Posterior cingulate gyrus (tissue), 11 donors: ENCODE measurements at places on chromosomes 2 and 18.

DNA sequence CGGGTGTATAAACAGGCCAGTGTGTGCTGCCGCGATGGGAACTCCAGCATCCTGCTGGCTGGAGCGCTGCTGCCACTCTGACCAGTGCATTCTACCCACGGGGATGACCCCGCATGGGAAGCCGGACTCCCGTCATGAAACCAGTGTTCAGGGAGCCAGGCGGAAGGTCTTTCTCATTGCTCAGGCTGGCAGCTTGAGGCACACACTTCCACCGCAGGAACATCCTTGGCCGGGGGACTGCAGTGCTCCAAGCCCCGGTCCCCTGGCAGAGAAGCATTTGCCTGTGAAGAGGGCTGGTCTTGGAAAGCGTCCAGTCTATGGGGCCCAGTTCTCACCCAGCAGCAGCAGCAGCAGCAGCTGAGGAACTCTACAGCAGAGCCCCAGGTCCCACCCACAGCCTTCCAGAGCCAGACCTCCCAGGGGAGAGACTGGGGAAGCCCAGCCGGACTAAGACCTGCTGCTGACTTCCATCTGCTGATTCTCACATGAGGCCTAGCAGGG lies 235.9 kb downstream of the KLHL29 start:
- DNase-seq = peak; percentile 86

- DNase-seq = no peak
Observed at GRCh38 chr2:75605770-75606529, 40.6 kb upstream of the MRPL19 start.

GRCh38 chr18:10139783-10140410 lies 226.1 kb downstream of the VAPA start:
- DNase-seq = no peak

- no peak for DNase-seq
Observed at GRCh38 chr2:19119326-19120001, 239.0 kb downstream of the OSR1 start.

DNA sequence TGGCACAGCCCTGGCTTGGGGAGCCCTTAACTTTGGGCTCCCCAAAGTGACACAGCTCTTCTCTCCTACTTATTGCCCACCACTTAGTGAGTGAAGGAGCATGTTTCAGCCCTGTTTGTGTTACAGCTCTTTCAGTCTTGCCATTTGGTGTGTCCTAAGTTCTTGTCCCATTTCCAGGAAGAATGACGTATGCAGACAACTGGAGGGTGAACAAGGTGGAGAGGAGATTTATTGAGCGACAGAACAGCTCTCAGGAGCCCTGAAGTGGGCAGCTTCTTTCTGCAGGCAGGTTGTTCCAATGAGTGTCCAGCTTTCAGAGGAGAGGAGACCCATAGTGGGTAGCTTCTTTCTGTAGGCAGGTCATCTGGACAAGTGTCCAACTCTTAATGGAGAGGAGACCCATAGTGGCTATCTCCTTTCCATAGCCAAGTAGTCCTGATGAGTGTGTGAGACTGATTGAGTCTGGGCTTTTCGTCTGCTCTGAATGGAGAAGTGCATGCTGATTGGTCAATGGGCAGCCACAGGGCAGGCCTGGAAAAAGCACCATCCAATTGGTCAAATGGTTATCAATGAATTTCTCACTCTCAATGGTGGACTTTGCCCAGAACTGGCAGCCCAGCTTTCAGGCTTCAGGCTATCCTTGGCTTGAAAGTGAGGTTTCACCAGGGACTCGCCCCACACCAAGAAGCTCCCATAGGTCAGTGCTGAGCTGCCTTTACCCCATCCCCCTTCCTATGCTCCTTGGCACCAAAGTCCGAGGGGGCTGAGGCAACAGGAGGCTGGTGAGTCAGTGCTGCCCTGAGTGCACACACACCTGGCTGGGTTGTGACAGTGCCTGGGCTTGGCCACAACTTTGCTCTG lies 688.2 kb downstream of the NYAP2 start:
- DNase-seq = no peak

GRCh38 chr2:46866770-46867246 lies 48.8 kb downstream of the MCFD2 start:
- DNase-seq = no peak

GRCh38 chr2:25303633-25304236 lies 38.0 kb downstream of the DNMT3A start:
- DNase-seq = no peak

DNA sequence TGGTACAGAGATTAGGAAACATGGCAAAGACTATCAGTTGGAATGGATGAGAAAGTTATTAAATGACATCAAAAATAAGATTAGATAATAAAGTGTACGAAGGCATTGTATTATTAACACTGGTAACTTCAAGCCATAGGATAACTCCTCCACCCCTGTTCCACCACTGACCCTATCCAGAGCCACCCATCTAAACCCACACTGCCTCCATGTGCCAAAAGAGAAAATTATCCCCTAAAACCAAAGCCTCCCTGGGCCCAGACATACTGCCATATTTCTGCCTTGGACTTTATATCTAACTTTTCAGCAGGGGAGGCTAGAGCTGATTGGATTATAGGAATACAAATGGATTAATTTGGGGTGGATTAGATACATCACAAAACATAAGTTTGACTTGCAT lies 443.7 kb downstream of the BCL11A start:
- DNase-seq = no peak

DNA sequence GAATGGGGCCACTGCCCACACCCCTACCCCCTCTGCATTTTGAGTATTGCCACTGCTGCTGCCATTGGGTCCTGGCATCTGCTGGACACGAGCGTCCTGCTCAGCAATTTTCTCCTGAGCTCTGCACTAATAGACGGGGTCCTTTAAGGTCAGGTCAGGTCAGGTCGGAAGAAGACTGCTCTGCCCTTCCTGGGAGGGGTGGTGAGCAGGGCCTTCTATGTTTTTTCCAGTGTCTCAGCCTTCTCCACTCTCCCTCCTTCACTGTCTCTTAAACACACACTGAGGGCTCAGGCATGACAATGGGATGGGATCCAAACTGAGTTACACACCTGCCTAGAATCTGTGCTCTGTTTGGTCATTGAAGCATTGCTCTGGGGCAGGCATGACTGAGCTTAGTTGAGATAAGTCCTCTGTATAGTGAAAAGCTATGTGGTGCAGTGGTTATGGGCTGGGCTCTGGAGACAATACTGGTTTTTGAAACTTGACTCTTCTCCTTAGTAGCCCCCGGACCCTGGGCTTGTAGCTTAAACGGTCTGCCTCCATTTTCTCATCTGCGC lies 10.6 kb downstream of the MYO1B start:
- no peak for DNase-seq

DNA sequence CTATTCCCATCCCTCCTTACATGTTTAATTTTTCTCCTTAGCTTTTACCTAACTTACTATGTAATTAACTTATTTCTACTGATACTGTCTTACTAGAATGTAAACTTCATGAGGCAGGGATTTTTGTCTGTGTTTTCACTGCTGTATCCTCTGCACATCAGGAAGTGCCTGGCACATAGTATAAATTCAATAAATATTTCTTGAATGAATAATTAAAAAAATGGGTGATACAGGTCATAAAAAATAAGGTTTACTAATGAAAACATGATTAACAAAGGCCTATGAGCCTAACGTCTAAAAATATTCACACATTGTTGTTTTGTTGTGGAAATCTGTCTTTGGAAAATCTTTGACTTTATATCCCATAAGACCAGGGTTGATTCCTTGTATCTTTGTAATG lies 4.5 kb downstream of the RBKS start:
- no peak for DNase-seq

- no peak for DNase-seq
Observed at GRCh38 chr2:31066551-31066950, 71.7 kb downstream of the GALNT14 start.

DNA sequence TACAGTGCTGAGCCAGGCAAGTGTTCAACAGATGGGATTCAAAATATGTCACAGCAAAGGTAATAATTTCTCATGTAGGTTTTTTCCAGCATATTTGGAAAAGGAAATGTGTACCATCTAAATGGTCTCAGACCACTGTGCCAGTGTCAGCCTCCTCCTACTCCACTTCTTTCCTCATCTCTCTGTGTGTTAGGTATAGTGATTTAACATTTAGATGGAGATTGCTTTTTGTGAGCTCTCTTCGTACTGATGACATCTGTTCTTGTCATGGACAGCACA lies 80.9 kb upstream of the TSPYL6 start:
- no peak for DNase-seq

- no peak for DNase-seq
Observed at GRCh38 chr2:204021290-204022081, 84.9 kb downstream of the ICOS start.

DNA sequence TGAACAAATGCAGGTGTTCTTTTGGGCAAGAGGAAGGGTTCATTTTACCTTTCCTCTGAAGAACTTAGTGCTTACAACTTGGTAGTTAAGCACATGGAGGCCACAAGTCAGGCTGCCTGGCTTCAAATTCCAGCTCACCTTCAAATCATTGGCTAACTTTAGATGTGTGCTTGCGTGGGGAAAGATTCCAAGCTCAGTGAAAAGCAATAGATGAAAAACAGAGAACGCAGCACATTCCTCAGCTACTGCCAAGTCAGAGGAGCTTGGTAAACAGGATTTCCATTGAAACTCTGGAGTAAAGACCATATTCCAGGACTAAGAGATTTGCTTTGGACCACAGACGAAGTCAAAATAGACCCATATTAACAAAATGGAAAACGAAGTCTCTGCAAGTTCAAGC lies 96.3 kb upstream of the ASB18 start:
- no peak for DNase-seq

- no peak for DNase-seq
Observed at GRCh38 chr2:238504181-238504931, 77.6 kb downstream of the ASB1 start.

DNA sequence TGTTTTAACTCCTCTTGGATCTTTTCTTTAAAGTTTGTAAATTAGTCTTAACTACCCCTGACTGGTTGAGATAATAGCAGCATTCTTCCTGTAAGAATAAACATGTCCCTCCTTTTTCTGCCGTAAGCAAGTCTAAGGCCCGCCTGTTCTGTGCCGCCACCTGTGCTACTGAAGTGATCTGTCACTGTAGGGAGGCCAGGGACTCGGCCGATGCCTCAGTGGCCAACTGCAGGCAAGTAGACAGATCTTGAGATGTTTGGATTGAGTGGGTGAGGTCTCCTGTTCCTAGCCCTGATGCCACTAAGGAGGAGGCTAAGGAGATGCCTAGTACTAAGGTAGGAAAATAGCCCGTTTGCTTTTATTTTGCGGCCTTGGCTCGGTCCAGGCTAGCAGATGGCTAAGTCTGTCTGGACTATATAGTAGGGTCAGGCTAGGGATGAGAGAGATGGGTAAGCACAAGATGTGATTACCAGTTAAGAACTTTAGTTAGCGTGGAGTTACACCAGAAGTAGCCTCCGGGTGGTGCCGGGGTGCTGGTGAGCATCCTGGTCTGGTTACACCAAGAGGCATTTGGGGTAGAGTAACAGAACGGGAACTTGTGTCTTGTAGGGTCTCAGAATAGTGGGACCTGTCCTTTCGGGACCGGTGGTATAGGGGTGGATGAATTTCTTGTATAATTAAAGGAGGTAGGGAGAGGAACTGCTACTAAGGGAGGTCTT lies 584.2 kb downstream of the SUCLG1 start:
- DNase-seq = no peak

GRCh38 chr18:6088432-6088831 lies 193.1 kb upstream of the TMEM200C start:
- no peak for DNase-seq

DNA sequence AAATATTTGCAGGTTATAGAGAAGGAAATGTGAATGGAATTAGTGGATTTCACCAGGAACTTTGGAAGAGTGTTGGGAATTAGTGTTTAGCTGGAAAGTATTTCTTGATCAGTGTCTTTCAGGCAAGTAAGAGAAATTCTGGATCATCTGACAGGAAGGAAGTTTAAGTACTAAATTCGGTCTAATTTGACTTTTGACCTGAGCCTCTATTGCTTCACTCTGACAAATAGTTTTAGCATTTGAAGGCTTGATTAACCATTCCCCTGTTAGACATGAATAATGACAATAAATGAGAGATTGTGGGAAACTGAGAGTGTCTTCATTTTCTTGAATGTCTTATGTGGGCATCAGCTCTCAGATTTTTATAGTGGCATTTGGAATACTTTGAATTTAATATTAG lies 16.0 kb downstream of the CCNT2 start:
- DNase-seq = no peak
